ENCODE measurements at places on chromosomes 5 and 9.

GRCh38 chr9:37437010-37437409 lies 14.5 kb downstream of the GRHPR start:
- DNase-seq, result no peak

DNA sequence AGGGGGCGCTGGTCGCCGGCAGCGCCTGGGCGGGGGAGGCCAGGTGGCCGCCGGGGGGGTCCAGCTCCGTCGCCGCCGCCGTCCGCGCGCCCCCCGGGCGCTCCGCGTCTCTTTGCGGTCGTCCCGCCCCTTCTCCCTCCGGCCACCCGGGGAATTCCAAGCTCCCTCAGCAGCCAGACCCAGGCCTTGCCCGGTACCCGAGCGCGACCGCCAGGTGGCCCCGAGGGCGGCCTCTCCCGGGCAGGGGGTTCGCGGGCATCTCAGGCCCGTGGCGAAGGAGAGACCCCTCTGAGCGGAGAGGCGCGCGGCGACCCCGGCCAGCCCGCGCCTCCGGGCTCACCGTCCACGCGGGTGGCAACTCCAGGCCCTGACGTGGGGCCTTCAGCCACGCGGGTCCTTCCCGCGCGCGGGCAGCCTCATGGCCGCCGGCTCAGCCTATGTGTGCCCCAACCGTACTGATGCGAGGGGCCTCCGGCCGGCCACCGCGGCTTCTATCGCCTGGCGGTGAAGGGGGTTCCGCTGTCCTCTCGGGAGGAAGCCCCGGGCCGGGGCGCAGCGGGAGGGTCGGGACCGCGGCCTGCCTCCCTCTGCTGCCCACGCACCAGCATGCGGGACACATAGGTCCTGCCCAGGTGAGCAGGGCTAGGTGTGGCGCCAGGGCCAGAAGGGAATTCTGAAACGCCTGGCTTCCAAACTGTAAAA lies 529 bp upstream of the NRARP start:
- DNase-seq, result no peak

- peak; percentile 63 for DNase-seq
Measured at GRCh38 chr5:1952444-1953099, 69.8 kb upstream of the IRX4 start.

- no peak for DNase-seq
Measured at GRCh38 chr9:126862104-126862761, 1.8 kb downstream of the ZBTB34 start.

DNA sequence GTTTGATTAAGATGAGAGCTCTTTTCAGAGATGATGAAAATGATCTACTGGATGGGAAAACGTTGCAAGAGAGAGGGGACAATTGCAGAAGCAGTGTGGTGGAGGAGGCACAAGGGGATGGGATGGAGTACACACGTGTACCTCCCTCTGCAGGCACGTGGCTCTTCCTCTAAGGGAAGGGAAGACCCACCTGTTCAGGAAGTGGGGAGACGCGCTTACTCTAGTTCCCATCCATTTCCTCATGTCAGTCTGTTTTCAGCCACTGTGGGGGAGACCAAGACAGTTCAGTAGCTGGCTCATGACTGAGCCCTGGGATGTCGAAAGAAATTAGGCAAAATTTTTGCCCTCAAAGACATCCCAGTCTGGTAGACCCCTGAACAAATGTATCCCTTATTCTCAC lies 619.2 kb upstream of the CLINT1 start:
- no peak for DNase-seq

DNA sequence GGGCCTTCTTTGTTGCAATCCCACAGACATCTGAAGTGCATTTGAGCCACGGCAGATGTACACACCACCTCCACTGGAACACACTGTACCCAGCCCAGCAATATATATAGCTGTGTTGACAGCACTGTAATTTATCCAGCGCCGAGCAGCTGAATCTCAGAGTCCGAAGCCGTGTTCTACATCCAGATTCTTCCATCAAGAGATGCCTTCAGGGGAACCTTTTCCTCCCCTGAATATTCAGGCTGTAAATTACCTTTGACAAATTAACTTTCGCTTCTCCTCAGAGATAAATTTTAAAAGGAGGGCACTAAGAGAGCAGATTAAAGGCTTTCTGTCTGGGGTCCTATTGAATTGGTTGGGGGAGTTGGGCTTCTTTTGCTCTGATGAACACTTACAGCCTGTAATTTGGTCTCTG lies 76.4 kb downstream of the ROR2 start:
- no peak for DNase-seq

DNA sequence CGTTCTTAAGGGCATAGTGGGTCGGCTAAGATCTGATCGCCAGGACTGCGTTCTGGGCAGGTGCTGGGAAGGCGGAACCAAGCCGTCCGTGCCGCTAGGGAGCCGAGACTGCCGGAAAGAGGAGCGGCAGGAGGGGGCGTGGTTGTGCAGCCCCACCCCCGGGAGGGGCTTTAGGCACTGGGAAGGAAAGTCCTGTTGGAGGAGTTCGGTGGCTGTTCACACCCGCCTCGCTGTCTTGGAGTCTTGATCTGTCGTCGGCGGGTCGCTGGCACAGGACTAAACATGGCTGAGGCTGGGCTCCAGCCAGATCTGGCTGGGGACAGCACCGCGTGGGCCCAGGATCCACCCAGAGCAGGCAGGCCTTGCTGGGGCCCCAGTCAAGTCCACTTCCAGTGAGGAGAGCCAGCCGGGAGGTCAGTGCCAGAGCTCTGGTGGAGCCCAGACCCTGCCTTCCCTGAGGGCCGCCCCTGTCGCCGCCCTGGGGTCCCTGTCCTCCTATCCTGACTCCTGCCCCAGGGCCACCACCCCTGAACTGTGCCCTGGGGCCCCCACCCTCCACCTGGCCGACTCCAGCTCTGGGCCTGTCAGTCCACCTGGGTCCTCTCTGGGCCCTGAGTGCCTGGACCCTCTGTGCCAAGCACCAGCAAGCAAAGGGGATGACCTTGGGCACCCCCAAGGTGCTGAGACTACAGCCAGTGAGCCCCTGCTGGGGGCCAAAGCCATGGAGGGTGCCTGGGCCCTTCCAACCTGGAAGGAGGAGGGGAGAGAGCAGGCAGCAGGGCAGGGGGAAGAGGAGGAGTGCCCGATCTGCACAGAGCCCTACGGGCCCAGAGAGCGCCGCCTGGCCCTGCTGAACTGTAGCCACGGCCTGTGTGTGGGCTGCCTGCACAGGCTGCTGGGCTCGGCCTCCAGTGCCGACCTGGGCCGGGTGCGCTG lies 4.5 kb downstream of the RNF208 start:
- DNase-seq, result peak; percentile 42

GRCh38 chr5:157652377-157652692 lies at the start of gene SOX30:
Gene SOX30 (minus strand): TSS chr5:157652438. CDS start chr5:157652078, 360 bp downstream.
- no peak for DNase-seq

DNA sequence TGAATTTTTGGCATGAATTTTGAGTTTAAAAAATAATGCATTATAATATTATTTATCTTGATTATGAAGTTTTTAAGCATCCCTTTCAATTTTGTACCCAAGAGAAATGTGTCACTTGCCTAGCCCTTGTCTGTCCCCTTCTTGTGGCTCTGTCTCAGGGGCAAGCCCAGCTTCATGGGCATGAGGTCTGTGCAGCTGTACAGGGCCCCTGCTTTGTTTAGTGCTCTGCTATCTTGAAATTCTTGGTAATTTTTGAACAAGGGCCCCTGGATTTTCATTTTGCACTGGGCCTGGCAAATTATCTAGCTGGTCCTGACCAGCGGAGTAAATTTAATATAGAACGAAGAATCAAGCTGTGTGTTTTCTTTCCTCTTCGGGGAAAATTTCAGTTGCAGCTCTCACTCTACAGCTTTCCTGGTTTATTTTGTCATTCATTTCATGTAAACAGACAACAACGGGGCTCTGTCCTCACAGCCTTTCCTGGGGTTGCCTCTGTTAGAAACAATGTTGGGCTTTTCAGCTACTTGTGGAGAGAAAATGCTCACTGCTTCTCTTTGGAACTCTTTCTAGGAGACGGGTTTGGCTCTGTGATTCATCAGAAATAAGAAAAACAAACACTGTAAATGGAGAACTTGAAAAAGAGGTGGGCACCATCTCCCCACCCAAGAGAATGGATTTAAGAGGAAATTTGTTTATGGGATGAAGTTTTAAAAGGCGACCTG lies 41.1 kb downstream of the LIX1 start:
- no peak for DNase-seq

- no peak for DNase-seq
Measured at GRCh38 chr9:7403839-7404487, 395.6 kb downstream of the DMAC1 start.

DNA sequence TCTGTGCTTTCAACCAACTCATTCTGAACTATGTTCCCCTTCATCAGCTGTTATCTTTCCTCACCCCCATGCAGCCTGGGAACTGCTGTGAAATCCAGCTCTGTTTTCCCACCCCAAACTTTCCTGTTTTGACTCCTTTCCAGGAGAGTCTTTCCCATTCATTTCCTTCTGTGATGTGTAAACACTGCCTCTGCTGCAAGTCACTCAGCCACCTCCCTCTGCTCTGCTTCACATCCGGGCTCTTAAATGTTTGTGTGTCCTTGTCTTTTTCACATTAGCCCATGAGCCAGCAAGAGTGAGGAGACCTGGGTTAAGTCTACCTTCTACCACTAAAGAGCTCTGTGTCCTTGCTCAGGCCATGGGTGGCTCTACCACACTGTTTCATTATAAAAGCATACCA lies 137.5 kb downstream of the ICE1 start:
- no peak for DNase-seq

- no peak for DNase-seq
Measured at GRCh38 chr9:130745210-130745800, 51.7 kb downstream of the EXOSC2 start.

DNA sequence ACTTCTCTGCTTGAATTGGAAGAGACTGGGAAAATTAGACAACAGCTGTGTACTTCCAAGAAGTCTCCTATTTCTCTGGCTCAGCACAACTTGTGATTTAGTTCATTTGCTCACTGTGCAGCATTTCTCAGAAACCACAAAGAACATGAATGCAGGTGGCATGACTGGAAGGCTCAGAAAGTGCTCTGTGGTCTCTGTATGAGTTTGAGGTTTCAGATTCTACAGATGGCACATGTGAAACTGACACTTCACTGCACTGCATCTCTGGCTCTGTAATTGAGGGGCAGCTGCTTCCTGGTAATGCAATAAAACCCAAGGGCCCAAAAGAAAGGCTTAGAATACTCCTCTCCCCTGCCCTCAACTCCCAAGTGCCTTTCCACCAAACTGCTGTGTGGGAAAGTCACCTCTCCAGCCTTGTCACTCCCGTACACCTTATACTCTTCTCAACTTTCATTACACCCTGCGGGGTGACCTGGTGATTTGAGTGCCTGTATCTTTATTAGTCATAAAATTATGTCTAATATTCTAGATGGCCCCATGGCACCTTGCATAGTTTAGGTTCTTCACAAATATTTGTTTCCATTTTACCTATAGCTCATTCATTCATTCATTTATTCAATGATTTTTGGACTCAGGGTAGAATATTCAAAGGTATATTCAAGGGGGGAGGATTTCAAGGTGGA lies 82.5 kb downstream of the ESM1 start:
- no peak for DNase-seq

- no peak for DNase-seq
Measured at GRCh38 chr9:113219186-113219936, 1.7 kb downstream of the FKBP15 start.

- no peak for DNase-seq
Measured at GRCh38 chr5:148760945-148761638, 65.3 kb upstream of the ADRB2 start.

DNA sequence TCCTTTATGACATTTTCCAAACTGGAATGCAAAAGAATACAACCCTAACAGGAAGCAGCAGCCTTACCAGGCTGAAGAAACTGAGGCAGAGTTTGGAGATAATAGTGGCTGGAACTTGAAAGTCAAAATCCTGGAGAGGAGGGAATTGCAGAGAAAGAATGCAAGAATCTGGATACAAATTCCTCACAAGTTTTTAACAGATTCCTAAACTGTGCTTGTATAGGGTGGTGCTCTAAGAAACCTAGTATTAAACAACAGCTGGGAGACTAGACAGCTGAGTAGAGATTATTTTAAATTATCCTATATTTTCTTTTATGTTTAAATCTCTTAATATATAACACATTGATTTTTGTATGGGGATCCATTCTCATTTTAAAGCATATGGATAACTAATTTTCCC lies 30.7 kb downstream of the INVS start:
- no peak for DNase-seq

GRCh38 chr9:6484210-6484609 lies 71.2 kb downstream of the UHRF2 start:
- no peak for DNase-seq

- DNase-seq, result no peak
Measured at GRCh38 chr5:149298163-149298562, 26.5 kb downstream of the AFAP1L1 start.

DNA sequence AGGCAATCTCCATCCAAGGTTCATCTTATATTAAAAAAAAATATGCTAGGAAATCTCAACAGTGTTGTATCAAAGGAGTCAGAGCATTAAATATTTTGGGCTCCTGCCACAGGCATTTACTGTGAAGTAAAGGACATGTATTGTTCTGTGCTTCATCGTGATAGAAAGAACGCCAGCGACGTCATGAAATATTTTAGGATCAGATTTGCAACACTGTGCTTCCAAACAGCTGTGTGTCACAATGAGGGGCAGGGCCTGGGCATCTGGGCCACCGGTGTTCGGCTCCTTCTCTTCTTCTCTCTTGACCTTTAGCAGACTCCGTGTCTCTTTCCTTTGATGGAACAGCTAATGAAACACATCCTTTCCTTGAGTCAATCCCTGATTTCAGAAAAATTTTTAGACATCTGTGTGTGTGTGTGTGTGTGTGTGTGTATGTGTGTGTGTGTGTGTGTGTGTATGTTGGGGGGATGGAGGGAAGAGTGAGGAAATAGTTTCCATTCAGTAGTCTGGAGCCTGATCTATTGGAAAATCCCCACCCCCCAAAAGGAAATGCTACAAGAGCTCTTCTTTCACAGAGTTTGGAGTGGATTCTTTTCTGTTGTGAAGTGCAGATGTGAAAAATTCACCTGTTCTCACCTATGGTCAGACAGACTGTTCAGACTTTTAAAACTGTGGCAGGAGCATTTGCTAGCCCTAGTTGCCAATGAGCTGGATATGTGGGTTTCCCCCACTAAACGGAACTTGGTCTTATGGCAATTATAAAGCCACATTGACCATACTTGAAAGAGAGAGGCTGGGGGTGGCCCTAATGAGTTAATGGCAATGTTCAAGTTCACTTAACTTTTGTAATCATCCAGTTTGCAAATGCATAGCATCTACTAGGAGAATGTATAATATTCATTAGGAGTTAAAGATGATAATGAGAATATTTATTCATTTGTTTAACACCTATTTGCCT lies 18.1 kb upstream of the TNC start:
- DNase-seq, result no peak

DNA sequence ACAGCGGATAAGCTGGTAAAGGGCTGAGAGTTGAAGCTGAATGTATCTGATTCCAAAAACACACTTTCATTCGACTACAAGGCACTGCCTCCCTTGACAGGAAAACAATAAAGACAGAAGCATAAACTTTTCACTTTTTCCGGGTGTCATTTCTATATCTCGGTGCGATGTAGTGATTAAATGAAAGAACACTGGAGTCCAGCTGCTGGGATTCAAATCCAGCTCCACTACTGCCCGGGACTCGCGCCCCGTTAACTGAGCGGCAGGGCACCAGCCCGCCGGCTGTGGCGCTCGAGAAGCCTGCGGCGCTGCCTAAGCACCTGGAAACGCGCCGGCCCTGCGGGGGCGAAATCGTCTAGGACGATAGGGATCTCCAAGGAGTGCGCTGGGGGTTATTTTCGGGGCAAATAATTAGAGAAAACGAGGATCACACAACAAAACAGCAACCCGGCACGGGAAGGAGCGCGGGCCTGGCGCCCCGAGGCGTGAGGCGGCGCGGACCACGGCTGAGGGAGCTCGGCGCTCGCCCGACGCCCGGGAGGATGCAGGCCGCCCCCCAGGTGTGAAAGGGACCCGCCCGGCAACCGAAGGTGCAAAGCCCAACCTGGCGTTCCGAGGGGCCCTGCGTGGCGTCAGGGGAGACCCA lies 837 bp downstream of the UIMC1 start:
- peak; percentile 73 for DNase-seq
